ENCODE measurements at places on chromosomes 6 and 20.

DNA sequence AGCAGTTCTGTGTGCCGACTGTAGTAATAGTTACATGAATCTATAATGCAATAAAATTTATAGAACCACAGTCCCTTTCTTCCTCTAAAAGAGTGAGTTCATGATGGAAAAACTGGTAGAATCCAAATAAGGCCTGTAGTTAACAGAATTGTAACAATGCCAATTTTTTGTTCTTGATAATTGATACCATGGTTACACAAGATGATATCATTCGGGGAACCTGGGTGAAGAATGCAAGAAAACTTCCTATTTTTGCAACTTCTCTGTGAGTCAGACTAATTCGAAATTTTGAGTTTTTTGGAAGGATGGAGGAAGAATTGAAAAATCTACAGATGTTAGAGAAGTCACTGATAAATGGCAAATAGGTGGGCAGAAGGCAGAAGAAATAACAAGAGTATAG, 381.8 kb downstream of the CDKAL1 start:
- DNase-seq: no peak

DNA sequence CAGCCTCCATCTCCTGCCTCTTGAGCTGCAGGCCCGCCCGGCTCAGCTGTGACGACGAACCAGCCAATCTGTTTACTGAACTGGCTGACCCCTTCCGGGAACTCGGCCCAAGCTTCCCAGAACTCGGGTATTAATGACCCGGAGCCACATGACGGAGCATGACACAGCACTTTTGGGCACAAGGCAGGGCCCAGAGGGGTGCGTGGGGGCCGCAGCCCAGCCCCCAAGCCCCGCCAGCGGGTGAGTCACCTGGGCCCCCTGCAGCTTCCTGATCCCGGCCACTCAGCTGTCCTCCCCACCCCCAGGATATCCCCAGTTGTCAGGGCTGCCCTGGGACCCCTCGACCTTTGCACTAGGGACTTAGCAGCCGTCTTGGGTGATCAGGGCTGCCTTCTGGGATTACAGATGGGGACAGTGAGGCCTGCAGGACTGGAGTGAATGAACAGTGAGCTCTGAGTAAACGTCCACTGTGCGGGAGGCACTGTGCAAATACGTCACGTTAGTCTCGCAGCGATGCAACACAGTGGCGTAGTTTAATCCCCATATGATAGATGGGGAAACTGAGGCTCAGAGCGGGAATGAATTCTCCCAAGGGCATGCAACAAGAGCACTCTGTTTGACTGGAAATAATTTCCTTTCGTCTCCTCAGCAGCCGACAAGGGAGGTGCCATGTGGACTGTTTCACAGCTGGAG, 102.1 kb downstream of the CEBPB start:
- peak; percentile 97 for DNase-seq

- no peak for DNase-seq
Measured at GRCh38 chr6:147724454-147724853, 216.0 kb downstream of the SAMD5 start.

- DNase-seq: no peak
Measured at GRCh38 chr6:110137924-110138887, 41.3 kb downstream of the WASF1 start.

DNA sequence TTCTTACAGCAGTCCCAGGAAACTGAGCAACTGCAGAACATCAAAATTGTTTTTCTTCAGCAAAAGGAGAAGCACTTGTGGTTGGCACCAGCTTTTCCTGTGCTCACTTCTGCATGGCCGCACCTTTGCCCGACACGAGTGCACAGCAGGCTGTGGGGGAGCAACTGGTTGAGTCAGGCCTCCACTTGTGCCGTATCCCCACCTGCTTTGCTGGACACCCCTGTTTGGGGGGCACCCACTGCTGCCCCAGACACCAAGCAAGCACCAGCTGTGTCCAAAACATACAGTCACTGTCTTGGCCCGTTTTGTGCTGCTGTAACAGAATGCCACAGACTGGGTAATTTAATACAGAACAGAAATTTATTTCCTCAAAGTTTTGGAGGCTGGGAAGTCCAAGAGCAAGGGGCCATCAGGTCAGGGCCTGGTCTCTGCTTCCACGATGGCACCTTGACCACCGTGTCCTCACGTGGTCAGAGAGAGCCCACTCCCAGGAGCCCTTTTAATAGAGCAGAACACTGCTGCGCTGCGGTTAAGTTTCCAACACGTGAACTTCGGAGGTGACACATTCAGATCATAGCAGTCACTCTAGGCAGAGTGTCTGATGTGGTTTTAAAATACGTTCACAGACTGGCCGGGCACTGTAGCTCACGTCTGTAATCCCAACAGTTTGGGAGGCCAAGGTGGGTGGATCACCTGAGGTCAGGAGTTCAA, 8.7 kb upstream of the GMEB2 start:
- DNase-seq: no peak

- no peak for DNase-seq
Measured at GRCh38 chr6:134357022-134357487, 39.1 kb upstream of the SGK1 start.

DNA sequence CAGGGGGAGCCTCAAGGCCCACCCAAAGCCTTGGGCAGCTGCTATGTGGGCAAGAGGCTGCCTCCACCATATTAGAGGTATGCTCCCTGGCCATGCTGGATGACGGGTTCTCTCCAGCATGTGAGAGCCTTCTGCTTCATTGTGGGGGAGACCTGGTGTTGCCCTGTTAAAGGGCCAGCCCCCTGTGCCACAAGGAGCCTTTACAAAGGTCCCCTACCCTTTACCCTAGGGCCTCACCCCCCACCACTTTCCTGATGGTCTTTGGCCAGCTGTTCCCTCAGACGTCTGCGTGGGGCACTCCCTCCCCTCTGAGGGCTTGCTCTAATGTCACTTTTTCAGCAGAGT, 5.2 kb downstream of the ADIG start:
- no peak for DNase-seq

GRCh38 chr6:145602726-145603326, 132.5 kb downstream of the EPM2A start:
- DNase-seq: no peak

- DNase-seq: no peak
Measured at GRCh38 chr20:22499515-22500166, 84.7 kb downstream of the FOXA2 start.

GRCh38 chr6:80921861-80922460, 815.5 kb downstream of the BCKDHB start:
- no peak for DNase-seq

GRCh38 chr6:87181903-87182302, 26.5 kb downstream of the ZNF292 start:
- no peak for DNase-seq
